ENCODE measurements at places on chromosomes 1 and 21.

GRCh38 chr1:227318016-227318852, at the start of gene CDC42BPA:
Gene CDC42BPA, minus strand, starts transcription at chr1:227318492. Its CDS starts 1,310 bp downstream, at chr1:227317182.
- peaks cover 13% of the 10 kb centered on the region for H3K4me1 ChIP-seq
- H3K27me3 ChIP-seq, result peaks cover 54% of the 10 kb centered on the region
- peak; percentile 24 for DNase-seq
- H3K36me3 ChIP-seq, result no peaks in the 10 kb centered on the region
- peak within 1 kb of the TSS; percentile 73 for H3K4me3 ChIP-seq

- no peaks in the 10 kb centered on the region for H3K27me3 ChIP-seq
- no peaks in the 10 kb centered on the region for H3K36me3 ChIP-seq
- DNase-seq, result no peak
- no peak overlapping the region for H3K4me3 ChIP-seq
- no peak overlapping the region for H3K27ac ChIP-seq
- H3K4me1 ChIP-seq, result no peaks in the 10 kb centered on the region
These were observed 31.0 kb upstream of the IFI16 start for GRCh38 chr1:158978730-158979129.

GRCh38 chr1:53038566-53038965, 23.4 kb upstream of the PODN start:
- no peaks in the 10 kb centered on the region for H3K27me3 ChIP-seq
- no peak for DNase-seq
- H3K4me3 ChIP-seq, result no peak overlapping the region
- no peak overlapping the region for H3K27ac ChIP-seq
- H3K4me1 ChIP-seq, result no peaks in the 10 kb centered on the region
- H3K36me3 ChIP-seq, result peaks cover 26% of the 10 kb centered on the region

DNA sequence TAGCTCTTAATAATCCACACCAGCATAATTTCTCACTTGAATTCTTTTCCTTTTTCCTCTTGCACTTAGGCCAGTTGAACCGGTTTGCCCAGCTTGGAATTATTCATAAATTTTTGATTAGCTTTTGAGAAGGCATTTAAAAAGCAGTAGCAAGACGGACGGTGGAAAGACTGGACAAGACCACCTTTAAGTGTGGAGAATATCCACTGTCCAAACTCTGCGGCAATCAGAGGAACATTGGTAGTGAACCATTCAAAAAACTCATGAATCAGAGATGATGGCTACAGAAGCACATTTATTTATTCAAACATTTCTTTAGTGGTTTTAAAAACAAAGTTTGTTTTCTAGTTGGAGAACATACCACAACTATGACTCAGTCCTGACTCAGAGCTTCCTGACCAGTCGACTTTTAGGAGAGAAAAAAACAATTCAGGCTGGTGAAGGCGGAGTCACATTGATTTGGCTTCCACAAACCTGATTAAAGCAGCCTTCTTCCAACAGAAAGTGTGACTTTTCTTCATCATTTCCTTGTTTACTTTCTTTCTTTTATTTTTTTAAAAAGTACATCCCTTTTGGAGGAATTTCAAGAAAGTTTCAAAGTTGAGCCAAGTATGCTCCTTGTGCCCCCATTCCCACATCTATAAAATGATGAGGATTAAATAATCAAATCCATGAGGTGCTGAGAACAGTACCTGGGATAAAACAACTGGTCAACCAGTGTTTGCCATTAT, 128.8 kb downstream of the ADSS2 start:
- H3K36me3 ChIP-seq, result no peaks in the 10 kb centered on the region
- H3K27ac ChIP-seq, result peak overlapping the region; percentile 78
- peak overlapping the region; percentile 46 for H3K4me3 ChIP-seq
- no peaks in the 10 kb centered on the region for H3K27me3 ChIP-seq
- DNase-seq, result peak; percentile 99
- peaks cover 76% of the 10 kb centered on the region for H3K4me1 ChIP-seq

GRCh38 chr1:220852408-220852807, 26.8 kb upstream of the HLX start:
- no peak overlapping the region for H3K4me3 ChIP-seq
- H3K36me3 ChIP-seq, result no peaks in the 10 kb centered on the region
- H3K27ac ChIP-seq, result no peak overlapping the region

DNA sequence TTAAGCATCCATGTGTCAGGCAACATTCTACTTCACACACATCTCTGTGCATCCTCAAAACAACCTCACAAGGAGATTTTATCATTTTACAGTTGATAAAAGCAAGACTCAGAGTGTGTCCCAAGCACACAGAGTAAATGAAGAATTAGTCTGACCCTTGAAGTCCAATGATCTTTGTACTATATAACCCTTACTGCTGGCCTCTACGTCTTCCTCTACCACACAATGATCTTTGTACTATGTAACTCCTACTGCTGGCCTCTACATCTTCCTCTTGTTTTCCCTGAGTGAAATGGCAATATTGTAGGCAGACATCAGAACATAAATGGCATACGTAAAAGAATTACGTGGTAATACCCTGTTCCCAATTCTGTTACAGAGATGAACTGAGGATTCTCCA, 55.3 kb downstream of the AHCTF1 start:
- peaks cover 81% of the 10 kb centered on the region for H3K36me3 ChIP-seq
- H3K27me3 ChIP-seq, result no peaks in the 10 kb centered on the region
- no peak overlapping the region for H3K27ac ChIP-seq
- H3K4me3 ChIP-seq, result no peak overlapping the region
- H3K4me1 ChIP-seq, result no peaks in the 10 kb centered on the region
- no peak for DNase-seq

GRCh38 chr1:28890836-28891235, 23.5 kb upstream of the EPB41 start:
- peaks cover 30% of the 10 kb centered on the region for H3K4me1 ChIP-seq
- peaks cover 23% of the 10 kb centered on the region for H3K36me3 ChIP-seq
- no peaks in the 10 kb centered on the region for H3K27me3 ChIP-seq
- DNase-seq, result no peak

DNA sequence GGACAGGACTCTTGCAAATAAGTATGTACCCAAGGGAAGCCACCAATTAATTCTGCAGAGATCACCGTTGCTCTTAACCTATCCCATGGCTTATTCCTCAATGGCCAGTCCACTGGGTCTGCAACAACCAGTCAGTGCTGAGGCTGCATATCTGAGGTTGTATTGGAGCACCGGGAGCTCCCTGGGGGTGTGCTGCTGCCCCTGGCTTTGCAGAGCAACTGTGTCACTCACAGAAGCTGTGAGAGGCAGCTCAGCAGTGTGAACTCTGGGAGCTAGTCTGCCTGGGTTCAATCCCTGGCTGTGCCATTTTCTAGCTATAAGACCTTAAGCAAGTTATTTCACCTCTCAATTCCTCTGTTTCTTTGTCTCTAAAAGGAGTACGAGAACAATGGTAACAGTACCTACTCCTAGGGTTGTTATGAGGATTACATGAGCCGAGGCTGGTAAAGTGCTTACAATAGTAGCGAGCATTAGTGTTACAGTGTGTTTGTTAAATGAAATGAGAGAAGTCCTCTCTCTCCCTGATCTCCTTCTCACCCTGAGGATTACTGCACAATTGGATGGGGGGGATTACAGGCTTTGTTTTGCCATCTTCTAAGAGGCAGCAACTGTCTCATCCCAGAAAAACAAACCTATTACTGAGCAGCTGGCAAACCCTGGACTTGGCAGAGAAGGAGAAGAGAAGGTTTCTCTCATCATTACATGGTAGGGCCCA, 3.6 kb downstream of the RXRG start:
- H3K27me3 ChIP-seq, result peaks cover 66% of the 10 kb centered on the region
- no peak overlapping the region for H3K4me3 ChIP-seq
- no peaks in the 10 kb centered on the region for H3K4me1 ChIP-seq
- no peaks in the 10 kb centered on the region for H3K36me3 ChIP-seq
- no peak for DNase-seq

GRCh38 chr1:46556822-46557221, 5.4 kb upstream of the KNCN start:
- no peaks in the 10 kb centered on the region for H3K4me1 ChIP-seq
- H3K27me3 ChIP-seq, result no peaks in the 10 kb centered on the region
- H3K4me3 ChIP-seq, result no peak overlapping the region
- peaks cover 38% of the 10 kb centered on the region for H3K36me3 ChIP-seq
- peak; percentile 6 for DNase-seq
- H3K27ac ChIP-seq, result no peak overlapping the region

DNA sequence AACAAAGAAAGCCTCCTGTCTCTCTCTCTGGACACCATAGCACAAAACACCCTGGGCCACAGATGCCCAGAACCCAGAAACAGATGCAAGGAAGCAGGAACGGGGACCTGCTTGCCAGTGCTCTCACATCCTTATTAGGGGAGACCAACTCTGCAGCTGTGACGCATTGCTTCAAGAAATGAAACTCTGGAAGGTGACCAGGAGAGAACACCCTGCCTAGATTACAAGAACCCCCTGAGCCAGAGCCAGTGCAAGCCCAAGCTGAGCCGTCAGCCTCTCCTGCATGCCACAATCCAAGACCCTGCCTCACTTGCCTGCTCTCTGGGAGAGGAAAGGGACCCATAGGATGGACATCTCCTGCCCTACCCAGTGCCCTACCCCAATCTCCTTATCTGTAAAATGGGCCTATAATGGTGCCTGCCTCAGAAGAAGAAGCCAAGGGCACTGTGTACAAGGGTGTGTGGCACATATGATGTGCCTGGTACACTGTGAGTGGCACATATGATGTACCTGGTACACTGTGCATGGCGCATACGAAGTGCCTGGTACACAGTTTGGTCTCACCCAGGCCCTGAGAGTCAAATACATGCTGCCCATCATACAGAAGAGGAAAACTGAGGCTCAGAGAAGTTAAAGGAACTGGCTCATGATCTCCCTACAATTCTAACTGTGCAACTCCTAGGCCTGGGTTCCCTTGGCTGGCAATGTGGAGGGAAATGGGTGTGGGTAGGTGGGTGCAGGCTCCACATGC, 16.8 kb upstream of the FAM131C start:
- H3K27ac ChIP-seq, result no peak overlapping the region
- H3K27me3 ChIP-seq, result no peaks in the 10 kb centered on the region
- no peaks in the 10 kb centered on the region for H3K4me1 ChIP-seq

- H3K4me3 ChIP-seq, result no peak overlapping the region
- H3K27ac ChIP-seq, result no peak overlapping the region
- H3K27me3 ChIP-seq, result no peaks in the 10 kb centered on the region
These were observed 12.2 kb upstream of the SLC44A3 start for GRCh38 chr1:94807742-94808491.

DNA sequence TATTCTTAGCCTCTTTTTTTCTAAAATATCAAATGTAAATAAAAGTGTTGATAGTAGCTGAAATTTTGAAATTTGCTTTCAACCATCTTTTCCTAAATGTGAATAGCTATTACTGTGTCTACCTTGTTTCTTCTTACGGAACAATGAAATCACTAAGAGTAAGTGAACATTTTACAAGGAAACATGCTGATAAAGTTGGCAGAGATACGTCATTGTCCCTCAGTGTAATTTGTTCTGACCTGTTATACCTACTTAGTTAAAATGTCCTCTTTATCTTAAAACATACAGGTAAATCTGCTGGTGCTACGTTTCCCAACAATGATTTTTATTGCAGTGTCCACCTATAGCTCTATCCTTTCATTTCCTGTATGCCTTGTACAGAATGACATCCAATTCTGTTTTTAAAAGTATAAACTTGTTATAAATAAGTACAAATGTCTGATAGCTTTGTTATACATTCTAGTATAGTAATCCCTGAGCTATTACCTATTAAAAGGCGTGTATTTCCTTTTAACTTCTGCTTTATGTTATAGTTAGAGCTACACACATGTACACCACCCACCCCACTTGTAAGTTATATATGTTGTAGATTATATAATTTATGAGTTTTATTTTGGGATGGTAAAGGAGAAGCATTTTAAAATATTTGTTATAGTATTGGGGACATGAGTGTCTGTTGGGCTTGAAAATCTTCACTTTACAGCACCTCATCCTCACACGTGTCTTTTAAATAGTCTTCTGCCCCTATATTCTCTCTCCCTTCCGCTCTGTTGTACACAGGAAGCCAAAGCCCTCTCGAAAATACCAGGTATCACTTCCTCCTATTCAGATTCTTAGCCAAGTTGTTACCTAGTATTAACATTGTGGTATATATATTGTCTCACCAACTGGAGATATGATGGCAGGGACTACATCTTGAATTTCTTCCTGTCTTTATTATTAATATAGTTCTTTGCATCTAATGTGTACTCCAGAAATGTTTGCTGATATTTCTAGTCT, 25.2 kb downstream of the LAMC1 start:
- H3K36me3 ChIP-seq, result no peaks in the 10 kb centered on the region
- no peaks in the 10 kb centered on the region for H3K4me1 ChIP-seq
- H3K4me3 ChIP-seq, result no peak overlapping the region
- no peak for DNase-seq
- H3K27me3 ChIP-seq, result no peaks in the 10 kb centered on the region

DNA sequence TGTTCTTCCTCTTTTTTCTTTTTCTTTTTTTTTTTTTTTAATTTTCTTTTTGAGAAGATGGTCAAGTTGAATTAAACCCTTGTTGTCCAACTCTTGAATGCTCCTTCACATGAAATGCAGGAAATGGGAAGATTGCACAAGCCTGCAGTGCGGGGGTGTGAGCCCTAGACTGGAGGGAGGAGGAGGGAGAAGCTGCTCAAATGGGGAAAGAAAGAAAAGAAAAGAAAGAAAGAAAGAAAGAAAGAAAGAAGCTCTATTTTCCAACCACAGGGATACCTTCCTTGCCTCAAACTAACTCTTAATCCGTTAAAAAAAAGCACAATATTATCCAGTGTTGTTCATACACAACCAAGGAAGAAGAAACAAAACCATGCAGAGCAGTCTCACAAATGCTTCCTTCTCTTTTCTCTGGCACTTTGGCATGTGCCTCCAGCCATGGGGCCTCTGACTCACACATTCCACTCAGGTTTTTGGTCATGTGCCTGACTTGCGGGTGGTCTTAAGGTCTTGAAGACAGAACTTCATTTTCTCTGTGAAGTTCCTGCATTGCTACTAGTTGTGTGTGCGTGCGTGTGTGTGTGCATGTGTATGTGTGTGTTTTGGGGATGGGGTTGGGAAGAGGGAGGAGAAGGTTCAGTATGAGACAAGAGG, 276.1 kb downstream of the RPS6KC1 start:
- peak overlapping the region; percentile 66 for H3K27ac ChIP-seq
- H3K36me3 ChIP-seq, result no peaks in the 10 kb centered on the region
- no peaks in the 10 kb centered on the region for H3K27me3 ChIP-seq

DNA sequence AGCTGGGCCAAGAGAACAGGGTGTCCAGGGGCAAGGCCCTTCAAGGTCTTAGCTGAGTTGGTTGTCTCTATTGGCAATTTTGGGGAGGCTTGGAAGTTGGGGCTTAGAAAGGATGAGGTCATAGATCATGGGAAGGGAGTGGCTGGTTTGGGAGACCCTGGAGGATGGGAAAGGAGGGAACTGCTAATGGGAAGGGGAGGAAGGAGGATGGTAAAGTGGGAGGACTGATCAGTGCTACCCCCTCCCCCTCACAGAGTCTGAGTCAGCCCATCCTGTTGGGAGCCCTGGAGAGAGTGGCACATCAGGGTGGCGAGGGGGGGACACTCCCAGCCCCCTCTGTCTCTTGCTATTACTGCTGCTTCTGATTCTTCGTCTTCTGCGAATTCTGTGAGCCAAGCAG, 5.1 kb downstream of the EFNA4 start:
- H3K4me3 ChIP-seq, result no peak overlapping the region
- no peaks in the 10 kb centered on the region for H3K27me3 ChIP-seq
- H3K27ac ChIP-seq, result no peak overlapping the region
- no peak for DNase-seq
- peaks cover 32% of the 10 kb centered on the region for H3K36me3 ChIP-seq
- peaks cover 33% of the 10 kb centered on the region for H3K4me1 ChIP-seq
